ENCODE measurements at places on chromosomes 3 and 15.

DNA sequence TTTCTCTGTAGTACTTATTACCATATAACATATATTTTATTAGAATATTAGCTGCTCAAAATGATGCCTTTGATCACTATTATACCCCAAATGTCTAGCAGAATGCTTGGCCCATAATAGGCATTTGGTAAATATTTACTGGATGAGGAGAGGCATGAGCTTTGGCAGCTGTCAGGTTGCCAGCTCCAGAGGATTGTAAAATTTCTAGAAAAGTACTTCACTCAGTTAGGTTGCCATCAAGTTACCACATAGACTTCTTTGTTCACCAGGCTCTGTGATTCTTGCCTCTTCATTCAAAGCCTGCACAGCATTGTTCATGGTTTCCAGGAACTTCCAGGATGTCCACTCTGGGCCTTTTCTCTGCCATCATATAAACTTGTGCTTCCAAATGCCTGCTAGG lies 582.8 kb downstream of the PDCD6IP start:
- no peaks in the 10 kb centered on the region for H3K36me3 ChIP-seq
- H3K27me3 ChIP-seq, result no peaks in the 10 kb centered on the region
- H3K4me1 ChIP-seq, result peaks cover 2% of the 10 kb centered on the region
- DNase-seq, result no peak
- H3K4me3 ChIP-seq, result no peak overlapping the region
- H3K27ac ChIP-seq, result no peak overlapping the region

DNA sequence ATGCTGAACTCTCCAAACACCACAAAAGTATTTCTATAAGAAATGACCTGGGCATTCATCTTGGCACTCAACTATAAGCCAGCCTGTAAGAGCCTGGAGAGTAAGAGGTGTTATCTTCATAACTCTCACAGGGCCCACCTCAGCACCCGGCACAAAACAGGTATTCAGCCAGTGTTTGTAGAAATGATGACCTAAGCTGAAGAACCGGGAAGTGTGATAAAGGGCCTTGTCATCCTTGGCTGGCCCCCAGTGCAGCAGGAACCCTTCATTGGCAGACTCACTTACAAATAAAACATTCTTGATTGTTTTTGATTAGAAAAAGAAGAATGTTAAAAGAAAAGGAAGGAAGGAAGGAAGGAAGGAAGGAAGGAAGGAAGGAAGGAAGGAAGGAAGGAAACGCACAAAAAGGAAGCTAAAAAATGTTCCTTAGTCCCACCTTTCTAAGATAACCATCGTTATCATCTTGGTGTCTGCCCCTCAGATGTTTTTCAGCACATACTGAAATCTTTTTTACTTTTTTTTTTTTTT lies 52.1 kb downstream of the DAPK2 start:
- no peaks in the 10 kb centered on the region for H3K36me3 ChIP-seq
- DNase-seq, result no peak
- H3K27me3 ChIP-seq, result no peaks in the 10 kb centered on the region
- H3K27ac ChIP-seq, result no peak overlapping the region
- H3K4me3 ChIP-seq, result no peak overlapping the region
- H3K4me1 ChIP-seq, result no peaks in the 10 kb centered on the region

GRCh38 chr15:49122541-49123062 lies 32.8 kb downstream of the COPS2 start:
- no peak for DNase-seq
- no peaks in the 10 kb centered on the region for H3K4me1 ChIP-seq
- peaks cover 10% of the 10 kb centered on the region for H3K36me3 ChIP-seq

DNA sequence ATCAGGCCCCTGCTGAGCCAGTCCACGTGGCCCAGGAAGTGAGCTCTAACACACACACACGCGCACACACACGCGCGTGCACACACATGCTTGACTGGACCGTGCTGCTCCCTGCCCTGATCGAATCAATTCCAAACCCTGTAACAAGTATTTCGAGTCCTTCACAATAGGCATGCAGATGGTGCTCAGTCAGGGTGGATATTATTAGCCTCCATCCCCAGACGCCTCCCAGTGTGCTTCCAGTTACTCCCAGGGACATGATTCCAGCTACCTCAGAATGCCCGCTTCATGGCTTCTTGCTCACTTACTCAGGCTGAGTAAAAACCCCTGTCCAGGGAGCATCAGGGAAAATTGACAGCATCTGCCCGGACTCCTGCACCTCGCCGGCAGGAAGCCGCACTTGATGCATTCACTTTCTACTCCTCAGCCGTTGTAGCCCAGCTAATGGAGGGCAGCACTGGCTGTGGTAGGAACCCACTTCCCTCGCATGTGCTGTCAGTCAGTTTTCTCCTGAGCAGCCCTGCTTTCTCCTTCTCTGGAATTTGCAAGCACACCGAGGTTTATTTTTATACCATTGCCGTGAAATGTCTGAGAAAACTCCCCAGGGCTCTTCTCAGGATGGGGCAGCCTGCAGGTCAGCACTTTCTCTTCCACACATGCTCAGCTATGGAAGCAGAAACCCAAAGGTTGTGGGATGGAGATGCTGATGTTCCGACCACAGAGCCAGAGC lies 126.1 kb upstream of the ABHD17C start:
- H3K36me3 ChIP-seq, result no peaks in the 10 kb centered on the region
- no peak overlapping the region for H3K4me3 ChIP-seq
- H3K27ac ChIP-seq, result no peak overlapping the region
- no peak for DNase-seq
- peaks cover 7% of the 10 kb centered on the region for H3K4me1 ChIP-seq

DNA sequence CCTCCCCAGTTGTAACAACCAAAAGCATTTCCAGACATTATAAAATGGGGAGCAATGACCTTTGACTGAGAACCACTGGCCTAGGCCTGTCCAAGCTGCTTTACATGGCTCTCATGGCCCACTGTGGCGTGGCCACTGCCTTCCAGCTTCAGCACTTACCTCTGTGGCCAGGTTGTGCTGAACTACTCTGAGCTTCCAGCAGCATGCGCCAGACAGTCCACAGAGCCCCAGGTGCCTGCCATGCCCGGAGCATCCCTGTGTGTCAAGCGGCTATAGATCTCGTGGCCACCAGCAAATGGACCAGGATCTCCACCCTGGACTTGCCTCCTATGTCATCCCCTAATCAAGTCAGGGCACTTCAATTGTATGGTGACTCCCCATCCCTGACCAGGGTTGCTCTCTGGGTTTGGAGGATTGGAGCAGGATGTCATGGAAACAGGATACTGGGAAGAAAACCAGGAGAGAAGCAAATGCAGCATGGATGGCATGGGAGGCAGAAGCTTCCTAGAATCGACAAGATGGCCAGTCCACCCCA lies 199.7 kb downstream of the UACA start:
- no peak overlapping the region for H3K27ac ChIP-seq
- no peak overlapping the region for H3K4me3 ChIP-seq
- no peaks in the 10 kb centered on the region for H3K4me1 ChIP-seq
- no peaks in the 10 kb centered on the region for H3K27me3 ChIP-seq
- no peaks in the 10 kb centered on the region for H3K36me3 ChIP-seq

DNA sequence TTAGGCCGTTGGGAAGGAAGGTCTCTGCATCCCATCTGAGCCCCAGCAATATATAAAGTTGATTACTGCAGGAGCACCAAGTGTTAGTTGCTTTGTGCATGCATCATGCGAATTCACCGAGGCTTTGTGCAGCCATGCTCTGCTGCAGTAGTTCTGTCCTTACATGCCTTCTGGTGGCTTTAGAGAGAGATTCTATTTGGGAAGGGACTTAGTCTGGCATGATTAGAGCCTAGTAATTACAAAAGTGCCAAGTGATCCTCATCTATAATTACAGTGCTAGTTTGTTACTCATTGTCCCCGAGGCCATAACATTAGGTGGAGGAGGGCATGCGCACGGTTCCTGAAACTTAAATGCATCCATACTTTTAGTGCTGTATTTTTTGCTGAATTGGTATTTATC lies 353.6 kb downstream of the CNTN4 start:
- H3K27me3 ChIP-seq, result no peaks in the 10 kb centered on the region
- no peak overlapping the region for H3K4me3 ChIP-seq
- no peak for DNase-seq
- no peaks in the 10 kb centered on the region for H3K36me3 ChIP-seq

DNA sequence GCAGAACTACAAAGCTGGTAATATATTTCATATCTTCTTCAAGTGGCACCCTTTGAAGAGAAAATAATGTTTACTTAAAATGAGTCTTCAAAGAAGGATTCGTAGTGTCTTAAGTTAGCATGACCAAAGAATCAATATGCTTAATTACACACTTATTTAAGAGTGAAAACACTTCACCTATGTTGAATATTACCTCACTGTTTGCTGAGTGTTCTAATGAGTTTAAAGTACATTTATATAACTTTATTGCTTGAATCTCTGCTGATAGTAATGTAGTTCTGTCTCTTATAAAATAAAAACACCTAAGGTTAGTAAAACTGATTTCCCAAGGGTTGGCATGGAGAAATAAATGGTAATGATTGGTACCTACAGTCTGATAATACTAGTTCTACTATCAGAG lies 143.3 kb upstream of the SLC2A2 start:
- peaks cover 11% of the 10 kb centered on the region for H3K4me1 ChIP-seq
- H3K27ac ChIP-seq, result no peak overlapping the region
- no peaks in the 10 kb centered on the region for H3K27me3 ChIP-seq

- H3K36me3 ChIP-seq, result no peaks in the 10 kb centered on the region
- DNase-seq, result no peak
- H3K4me3 ChIP-seq, result no peak overlapping the region
- no peaks in the 10 kb centered on the region for H3K27me3 ChIP-seq
These were observed 297.6 kb downstream of the TBC1D5 start for GRCh38 chr3:17444865-17445264.

DNA sequence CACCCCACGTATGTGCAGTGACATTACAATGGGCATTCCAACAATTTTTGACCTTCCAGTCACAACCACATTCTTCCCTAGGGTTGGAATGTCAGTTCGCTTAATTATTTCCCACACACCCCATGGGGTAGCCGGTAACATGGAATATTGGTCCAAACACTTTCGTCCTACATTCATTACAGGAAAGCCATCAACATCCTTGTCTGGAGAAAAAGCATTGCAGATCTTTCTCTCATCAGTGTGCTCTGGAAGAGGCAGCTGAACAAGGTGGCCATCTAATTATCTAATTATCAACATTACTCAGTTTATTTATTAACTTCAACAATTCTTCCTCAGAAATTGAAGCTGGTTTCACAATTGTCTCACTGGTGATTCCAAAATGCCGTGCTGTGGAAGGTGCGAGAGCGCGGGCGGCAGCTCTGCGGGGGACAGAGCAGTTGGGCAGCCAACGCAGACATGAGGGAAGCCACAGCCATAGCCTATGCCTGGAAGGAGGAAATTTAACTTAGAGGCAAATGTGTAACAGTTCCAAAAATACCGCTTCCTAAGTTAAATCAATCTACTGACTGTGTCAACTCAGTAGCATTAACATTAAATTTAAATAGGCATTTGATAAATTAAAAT lies 1158.9 kb upstream of the EPHA6 start:
- no peak overlapping the region for H3K4me3 ChIP-seq
- H3K36me3 ChIP-seq, result no peaks in the 10 kb centered on the region
- H3K4me1 ChIP-seq, result no peaks in the 10 kb centered on the region
- no peak overlapping the region for H3K27ac ChIP-seq
- H3K27me3 ChIP-seq, result no peaks in the 10 kb centered on the region
- DNase-seq, result no peak
